HEK293T (cell line): ENCODE measurements at places on chromosomes 3 and 15.

GRCh38 chr3:97957617-97958311 lies 14.5 kb downstream of the RIOX2 start:
- DNase-seq = no peak

GRCh38 chr3:55911266-55911665 lies 424.2 kb upstream of the WNT5A start:
- DNase-seq = no peak

DNA sequence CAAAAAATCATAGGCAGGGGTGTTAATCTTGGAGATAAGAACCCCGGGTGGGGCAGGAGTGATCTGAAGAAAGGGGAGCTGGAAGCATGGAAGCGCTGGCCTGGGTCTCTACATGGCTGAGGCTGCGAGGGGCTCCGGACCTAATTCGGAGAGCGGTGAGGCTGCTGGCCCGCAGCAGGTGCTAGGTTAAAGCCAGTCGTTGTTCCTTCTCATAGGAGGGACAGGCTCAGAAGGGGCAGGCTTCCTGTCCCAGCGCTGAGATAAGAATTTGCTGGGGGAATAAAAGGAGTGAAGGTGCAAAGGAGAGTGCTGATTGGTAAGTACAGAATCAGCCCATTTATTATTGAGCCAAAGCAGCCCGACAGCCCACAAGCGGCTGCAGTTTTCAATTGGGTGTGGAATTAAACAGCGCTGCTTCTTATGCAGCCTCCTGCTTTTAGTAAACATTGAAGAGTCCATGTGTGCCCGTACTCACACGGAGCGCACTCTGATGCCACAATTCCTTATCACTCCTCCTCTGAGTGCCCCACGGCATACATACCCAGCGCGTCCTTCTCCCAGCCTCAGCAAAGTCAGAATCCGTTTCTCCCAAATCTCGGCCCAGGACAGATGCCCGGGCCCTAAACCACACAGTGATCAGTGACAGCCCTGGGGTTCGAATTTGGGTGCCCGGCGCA lies 17.1 kb downstream of the CHST13 start:
- no peak for DNase-seq

- no peak for DNase-seq
Observed at GRCh38 chr15:97196048-97197014, 764.2 kb upstream of the ARRDC4 start.

DNA sequence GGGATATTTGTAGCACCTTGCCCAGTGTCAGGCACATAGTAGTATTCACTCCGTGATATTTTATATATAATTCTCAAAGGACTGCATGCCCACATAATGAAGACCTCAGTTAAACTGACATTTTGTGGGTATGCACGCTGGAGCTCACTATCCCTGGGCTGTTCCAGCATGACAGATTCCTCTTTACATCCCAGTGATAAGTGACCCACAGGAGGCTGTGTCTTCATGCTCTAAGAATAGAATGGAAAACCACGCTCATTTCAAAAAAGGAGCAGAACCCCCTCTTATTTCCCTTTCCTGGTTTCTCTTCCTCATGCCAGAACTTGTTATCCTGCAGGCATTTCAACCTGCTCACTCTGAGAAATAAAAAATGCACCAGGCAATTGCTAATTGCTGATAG lies 717.5 kb downstream of the AGBL1 start:
- no peak for DNase-seq

GRCh38 chr3:175066617-175067415 lies 207.7 kb downstream of the NAALADL2 start:
- DNase-seq = no peak

GRCh38 chr3:149160754-149161300 lies 31.4 kb downstream of the HPS3 start:
- DNase-seq = no peak

- no peak for DNase-seq
Observed at GRCh38 chr15:64597477-64597822, 137.1 kb downstream of the ZNF609 start.

GRCh38 chr15:34850121-34850520 lies 54.8 kb upstream of the ACTC1 start:
- DNase-seq = no peak

DNA sequence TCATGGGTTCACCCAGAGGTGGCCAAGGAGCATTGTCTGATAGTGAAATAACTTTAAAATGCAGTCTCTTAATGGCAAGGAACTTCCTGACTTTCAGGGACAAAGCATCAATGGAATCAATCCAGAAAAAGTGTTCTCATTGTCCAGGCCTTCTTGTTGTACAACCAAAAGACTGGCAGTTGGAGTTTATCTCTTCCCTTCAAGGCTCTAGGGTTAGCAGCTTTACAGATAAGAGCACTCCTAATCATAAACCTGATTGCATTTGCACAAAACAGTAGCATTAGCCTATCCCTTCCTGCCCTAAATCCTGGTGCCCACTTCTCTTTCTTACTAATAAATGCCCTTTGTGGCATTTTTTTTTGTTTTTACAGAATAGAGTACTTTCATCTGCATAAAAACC lies 43.3 kb upstream of the VIPR1 start:
- no peak for DNase-seq

DNA sequence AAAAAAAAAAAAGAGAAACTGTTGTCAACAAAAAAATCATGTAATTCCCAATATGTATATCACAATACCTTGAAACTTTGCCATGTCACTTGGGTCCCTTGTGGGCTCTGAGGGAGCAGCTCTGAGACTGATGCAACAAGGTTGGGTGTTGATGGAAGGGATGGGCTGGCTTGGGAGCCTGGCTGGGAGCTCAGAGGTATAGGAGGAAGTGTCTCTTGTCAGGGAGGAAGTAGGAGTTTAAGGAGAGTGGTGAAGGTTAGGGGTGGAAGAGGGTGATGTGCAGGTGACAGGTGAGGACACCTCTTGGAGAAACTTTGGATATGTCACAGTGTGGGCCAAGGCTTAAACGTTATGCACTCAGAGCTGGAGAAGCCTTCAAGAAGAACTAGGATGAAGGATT lies 2.0 kb upstream of the TM6SF1 start:
- DNase-seq = no peak

DNA sequence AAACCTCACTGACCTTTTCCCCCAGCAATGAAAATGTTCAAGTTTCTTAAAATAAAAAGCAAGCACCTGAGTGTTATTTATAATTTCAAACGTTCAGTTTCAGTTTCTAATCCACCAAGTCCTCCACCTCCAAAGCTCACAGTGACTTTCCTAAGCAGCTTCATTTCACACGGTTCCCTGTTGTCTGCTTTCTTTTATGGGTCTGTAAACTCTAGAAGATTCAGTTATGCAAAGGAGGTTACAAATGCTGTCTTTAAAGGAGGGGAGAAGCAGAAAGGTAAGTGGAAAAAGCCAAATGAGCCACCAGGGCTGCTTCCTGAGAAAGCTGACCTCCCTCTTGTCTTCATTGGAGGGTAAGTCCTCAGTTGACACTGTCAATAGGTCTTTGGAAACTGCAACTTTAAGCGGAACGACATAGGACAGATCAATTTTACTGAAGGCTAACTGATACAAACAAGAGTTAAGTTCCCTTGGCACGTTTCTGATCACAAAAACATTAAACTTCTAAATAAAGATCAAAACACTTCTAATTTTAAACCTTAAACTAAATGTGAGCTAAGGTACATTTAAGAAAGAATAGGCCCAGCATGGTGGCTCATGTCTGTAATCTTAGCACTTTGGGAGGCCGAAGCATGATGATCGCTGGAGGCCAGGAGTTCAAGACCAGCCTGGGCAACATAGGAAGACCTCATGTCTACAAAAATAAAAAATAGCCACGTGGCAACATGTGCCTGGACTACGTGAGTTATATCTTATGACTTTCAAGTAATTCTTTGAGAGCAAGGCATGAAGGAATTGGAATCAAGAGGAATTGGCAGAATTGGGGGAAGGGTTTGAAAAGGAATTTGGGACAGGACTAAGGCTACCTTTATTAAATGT lies 151.9 kb upstream of the UBE2E1 start:
- no peak for DNase-seq

DNA sequence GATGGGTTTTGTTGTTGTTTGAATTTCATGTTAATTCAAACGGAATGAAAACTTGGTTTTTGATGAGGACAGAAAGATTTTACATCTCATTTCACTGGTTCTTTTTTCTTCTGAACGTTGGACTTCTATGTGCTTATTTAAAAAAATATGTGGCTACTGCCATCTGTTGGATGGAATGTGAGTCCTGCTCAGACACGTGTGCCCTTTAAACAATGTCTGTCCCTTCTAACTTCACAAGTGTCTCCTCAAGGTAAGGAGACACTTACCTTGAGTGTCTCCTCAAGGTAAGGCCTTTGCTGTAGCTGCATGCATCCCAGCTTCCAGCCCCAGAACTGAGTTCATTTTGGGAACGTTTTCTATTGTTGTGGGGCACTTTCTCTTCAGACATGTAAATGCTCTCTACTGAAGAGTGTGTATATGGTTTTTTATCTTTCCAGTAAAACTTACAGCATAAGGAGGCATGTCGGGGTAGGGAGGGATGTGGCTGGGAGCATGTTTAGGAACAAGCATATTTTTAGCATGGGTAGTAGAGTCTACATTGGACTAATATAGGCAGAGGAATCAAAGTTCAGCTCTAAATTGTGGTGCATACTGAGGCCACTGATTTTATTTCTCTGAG lies 63.1 kb upstream of the UBE3A start:
- no peak for DNase-seq

- no peak for DNase-seq
Observed at GRCh38 chr3:29887451-29887850, 606.6 kb downstream of the RBMS3 start.

DNA sequence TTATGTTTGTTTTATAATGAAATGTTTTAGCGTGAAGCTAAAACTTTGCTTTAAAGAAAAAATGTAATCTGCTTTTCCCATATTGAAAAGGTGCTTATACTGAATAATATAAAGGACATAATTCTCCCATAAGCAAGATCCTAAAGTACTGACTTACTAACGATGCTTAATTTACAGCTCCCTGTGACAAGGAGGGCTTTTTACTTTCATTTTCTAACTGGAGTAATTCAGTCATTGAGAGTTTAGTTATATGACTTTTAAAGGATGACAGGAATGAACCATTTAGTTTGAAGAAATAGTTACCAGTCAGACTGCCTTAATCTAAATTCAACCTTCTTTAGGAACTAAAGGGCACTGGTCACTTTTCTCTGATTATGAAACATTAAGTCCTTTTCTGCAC lies 19.3 kb upstream of the ZPLD1 start:
- DNase-seq = no peak

- DNase-seq = no peak
Observed at GRCh38 chr3:119613872-119614271, 16.2 kb downstream of the PLA1A start.

DNA sequence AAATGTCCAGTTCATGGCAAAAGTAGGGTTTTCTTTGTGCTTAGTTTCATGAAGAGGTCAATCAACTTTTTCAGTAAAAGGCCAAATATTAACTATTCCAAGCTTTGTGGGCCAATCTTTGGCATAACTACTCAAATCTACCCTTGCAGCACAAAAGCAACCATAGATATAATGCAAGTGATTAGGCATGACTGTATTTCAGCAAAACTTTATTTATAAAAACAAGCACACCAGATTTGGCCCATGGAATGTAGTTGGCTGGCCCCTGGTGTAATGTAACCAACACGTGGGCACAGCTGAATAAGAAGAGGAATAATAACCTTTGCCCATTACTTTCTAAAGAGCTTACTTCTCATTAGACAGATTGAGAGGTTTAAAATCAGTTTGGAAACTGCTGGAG lies 50.6 kb downstream of the CASR start:
- DNase-seq = no peak

DNA sequence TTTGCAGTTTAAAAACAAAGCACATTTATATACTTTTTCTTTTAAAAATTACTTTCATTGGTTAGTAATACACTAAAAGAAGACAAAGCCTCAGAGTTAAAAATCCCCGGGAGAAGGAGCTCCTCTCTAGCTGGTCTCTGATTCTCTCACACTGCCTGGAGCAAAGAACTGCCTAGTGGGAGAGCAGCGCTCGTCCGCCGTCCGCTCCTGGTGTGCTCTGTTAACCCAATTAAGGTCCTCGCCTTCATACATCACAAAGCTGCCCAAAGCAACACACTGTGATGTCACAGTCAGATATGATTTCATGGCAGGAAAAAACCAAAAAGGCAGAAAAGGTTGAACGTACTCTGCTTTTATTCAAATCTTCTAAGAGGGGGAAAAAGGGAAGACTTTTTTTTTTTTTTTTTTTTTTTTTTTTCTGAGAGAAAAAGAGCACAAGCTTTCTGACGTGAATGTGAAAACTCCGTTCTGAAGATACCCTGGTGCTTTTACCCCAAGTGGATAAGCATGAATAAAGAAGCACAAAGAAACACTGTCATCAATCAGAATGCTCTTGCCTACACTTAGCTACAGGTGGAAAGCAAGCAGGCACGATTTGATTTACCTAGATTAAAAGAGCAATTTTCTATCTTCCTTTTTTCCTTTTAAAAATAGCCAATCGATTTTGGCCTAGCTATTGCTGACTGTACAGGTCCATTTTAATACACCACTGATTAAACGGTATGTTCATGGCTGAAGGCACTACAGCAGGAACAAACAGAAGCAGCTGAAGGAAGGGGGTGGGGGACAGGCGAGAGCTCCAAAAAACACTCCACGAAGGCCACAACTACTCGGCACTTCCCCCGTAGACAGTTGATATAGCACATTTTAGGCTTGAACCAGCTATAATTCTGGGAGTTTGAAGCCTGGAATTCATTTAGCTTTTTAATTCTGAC lies 115.2 kb downstream of the TIGIT start:
- no peak for DNase-seq

DNA sequence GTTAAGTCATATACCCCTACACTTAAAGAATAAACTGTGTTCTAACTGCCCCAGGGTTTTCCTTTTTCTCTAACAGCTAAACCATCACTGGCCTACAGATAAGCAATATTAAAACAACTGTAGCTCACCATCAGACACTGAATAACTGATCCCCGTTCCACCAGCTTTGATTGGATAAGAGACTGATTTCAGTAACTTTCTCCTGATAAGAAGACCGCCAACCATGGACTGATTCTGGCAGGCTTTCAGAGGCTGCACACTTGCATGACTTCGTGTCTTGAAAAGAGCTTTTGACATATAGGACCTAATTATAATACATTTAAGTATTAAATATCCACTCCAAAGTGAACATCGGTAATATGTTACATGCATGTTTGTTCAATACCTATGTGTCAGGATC lies 15.3 kb upstream of the CEP97 start:
- DNase-seq = no peak

DNA sequence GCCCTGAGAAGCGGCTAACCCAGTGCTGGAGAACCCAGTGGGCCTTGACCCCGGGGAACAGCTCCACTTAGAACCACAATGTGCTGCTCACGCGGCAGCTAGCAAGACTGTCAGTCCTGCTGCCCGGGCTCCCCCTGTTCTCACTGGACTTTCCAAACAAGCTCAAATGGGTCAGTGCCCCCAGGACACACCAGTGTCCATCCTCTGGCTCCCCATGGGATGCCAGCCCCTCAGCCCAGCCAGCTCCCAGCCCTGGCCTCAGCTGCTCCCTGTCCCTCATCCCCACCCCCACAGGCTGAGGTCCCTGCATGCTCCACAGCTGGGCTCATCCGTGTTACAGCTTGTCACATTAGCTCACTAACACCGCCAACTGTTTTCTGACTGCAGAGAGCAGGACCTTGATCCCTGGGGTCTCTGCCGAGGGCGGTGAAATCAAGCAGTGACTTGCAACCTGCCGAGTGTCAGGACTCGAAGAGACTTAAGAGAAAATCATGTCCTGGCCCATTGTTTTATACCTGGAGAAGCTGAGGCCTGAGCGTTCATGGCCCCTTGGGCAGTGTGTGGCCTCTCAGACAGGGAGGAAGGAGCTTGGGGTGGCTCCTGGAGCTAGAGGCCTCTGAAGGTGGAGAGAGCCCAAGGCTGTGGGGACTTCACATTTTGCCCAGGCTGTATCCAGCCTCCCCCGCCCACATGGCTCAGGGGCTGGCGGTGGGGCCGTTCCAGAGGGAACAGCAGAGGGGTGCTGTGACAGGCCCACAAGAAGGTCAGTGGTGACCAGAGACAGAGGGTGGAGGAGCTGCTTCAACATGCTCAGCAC lies 157.5 kb downstream of the MEGF11 start:
- DNase-seq = no peak
